Stimulated activated CD8-positive, alpha-beta memory T cell treated with anti-CD3 and anti-CD28 coated beads, Interleukin-12 subunit alpha, Interleukin-12 subunit beta, amount 100 ng/mL, for 1 hour (primary cell): ENCODE measurements at places on chromosomes 6 and 20.

DNA sequence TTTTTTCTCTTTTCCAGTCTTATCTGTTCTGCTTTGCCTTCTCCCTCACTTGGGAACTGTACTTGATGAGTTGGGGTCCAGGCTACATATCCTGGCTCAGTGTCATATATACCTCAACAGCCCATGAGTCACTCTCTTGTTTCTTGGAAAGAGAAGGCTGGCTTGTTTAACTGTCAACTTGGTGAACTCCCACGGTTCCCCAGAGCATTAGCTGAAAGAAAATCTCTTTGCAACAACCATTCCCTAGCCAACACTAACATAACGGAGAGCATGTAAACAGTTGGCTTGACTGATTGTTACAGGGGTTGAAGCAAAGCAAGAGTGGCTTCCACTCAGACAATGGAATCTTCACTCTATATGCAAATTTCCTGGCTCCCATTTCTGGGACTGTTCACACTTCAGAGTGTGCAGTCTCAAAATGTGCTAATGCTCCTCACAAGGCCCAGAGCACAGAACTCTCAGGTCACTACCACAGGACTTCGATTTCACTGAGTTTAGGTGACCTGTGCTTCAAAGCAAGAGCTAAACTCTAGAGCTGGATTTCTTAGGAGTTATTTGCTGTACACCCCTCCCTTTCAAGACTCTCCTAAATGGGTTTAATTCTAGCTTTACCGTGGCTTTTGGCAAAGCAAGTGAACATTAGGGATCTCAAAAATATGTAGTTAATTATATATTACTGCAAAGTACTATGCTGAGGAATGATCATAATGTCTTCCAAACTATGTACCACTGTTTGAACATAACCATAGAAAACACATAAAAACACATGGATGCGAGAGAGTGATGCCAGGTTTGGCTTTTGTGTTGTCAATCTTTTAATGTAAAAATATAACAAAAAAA, 609.8 kb downstream of the RFPL4B start:
- no peak for DNase-seq

GRCh38 chr6:11766589-11767450, 11.8 kb downstream of the ADTRP start:
- no peak for DNase-seq

- DNase-seq, result no peak
Measured at GRCh38 chr6:25829375-25829774, 2.5 kb downstream of the SLC17A1 start.

DNA sequence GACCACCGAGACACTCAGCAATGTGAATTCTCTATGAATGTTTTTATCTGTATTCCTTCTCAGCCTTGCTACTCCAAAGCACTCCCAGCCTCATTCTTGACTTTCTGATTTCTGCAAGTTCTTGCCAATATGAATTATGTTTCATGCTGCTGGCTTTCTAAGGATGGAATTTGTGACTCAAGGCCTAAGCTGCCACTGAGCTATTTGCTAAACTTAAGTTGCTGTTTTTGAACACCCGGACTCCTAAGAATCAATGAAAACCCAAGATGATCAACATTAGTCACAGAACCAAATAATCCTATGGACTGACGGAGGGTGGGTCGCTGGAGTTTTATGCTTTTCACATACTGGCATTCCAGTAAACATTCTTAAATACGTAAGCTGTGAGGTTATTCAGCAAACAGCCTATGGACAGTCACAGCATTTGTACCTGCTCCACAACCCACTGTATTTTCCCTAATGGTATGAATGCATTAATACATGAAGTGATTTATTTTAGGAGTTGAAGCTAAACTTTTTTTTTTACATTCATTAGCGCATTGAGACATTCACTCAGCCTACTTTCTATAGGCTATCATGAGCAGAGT, 8.2 kb upstream of the PXDC1 start:
- no peak for DNase-seq

GRCh38 chr20:63836458-63837344, 5.6 kb upstream of the ZBTB46 start:
- no peak for DNase-seq

GRCh38 chr20:347317-347639, 367 bp downstream of the NRSN2 start:
- no peak for DNase-seq

DNA sequence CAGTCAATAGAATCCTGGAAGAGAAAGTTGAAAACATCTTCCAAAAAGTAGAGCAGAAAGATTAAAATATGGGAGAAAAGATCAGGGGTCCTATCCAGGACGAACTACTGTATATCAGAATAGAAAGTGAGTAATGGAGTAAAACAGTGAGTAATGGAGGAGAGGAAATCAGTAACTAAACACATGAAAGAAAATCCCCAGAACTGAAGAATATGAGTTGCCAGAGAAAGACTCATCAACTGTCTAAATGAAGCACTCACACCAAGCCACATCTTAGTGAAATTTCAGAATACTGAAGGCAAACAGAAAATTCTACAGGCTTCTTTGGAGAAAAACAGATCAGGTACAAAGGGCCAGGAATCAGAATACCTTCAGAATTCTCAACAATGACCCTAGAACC, 14.9 kb downstream of the IL17A start:
- no peak for DNase-seq

DNA sequence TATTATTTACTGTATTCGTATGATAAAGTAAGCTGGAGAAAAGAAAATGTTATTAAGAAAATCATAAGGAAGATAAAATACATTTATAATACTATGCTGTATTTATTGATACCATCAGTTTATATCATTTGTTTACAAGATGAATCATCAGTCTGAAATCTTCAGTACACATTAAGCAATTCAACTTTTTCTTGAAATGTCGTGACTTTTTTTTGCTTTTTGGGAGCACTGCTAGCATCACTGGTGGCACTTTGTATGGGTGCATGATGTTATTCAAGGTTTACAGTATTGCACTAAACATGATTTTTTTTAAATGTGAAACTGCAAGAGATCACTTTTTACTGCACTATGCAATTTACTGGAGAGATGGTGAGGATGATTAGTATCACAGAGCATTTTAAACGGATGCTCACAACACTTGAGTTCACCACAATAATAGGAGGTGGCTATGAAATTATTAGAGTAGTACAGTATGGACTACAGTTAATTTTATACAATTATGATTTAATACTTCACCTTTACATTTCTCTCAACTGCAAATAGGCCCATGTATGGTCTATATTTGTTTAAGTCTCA, 85.9 kb downstream of the SNAP25 start:
- DNase-seq, result no peak

- no peak for DNase-seq
Measured at GRCh38 chr6:154343473-154344308, 12.9 kb downstream of the IPCEF1 start.

- DNase-seq, result no peak
Measured at GRCh38 chr6:14396826-14397517, 279.4 kb downstream of the CD83 start.

DNA sequence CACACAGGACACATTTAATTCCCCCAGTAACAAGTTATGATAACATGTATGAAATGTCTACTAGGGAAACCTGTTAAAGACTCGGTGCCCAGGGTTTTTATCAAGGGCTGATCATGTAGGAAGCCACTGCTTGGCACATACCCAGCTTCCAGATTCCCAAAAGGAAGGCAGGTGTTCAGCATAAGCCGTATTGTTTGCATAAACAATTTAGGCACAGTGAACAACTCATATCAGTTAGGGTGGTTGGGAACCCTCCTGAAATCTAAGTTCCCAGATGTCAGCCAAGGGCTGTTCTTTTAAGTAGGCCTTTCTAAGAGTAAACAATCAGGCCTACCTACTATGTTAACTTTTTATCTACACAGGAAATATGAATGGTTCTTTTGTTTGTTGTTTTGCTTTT, 74.1 kb downstream of the ASXL1 start:
- no peak for DNase-seq

DNA sequence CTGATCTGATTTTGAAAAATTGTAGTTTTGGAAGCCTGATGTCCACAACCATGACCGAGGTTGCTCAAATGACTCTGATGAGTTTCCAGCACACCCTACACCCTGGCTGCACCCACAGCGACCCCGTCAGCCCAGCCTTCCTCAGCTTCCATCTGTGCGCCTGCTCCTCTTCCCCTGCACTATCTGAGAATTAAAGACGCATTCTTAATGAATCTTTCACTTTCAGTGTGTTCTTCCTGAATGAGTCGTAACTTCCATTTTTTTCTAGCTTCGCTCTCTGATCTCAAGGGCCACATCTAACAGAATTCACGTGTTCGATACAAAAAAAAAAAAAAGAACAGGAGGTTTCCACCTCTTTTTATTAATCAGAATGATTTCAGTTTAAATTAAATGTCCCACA, 21.3 kb upstream of the RREB1 start:
- no peak for DNase-seq

- no peak for DNase-seq
Measured at GRCh38 chr6:87897663-87898062, 150.0 kb upstream of the SPACA1 start.

DNA sequence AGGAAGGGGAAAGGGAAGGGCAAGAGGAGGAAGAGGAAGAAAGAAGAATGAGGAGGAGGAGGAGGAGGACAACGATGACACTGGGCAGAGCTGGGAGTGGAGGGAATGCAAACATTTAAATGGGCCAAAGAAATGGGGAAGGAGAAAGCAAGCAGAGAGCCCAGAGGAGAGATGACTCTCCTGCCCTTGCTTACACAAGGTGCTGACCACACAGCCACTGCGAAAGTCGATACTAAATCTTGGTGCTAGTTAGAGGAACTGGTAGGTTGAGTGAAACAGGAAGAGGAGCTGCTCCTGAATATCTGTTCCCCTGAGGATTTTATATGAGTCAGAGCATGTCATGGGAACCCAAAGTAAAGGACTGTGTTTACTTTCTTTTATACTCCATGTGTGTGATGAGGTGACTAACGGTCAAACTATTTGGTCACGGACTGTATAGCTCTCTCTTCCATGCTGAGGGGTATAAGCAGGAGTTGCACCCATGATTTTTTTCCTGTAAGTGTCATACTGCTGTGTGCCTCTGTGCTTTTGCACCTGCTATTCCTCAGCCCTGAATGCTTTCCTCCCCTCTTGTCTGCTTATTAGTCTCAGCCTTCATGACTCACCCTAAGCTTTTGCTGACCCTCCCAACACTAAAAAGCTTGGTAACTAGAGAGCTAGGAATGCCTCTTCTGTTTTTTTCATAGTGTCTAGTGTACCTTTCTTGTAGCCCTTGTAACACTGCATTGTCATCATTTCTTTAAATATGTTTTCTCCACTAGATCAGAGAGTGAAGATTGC, 9.5 kb upstream of the PAQR8 start:
- DNase-seq, result no peak

- DNase-seq, result no peak
Measured at GRCh38 chr6:29661071-29661470, 4.2 kb downstream of the MOG start.

GRCh38 chr6:43970068-43970912, 157.0 kb downstream of the MRPL14 start:
- DNase-seq, result no peak

DNA sequence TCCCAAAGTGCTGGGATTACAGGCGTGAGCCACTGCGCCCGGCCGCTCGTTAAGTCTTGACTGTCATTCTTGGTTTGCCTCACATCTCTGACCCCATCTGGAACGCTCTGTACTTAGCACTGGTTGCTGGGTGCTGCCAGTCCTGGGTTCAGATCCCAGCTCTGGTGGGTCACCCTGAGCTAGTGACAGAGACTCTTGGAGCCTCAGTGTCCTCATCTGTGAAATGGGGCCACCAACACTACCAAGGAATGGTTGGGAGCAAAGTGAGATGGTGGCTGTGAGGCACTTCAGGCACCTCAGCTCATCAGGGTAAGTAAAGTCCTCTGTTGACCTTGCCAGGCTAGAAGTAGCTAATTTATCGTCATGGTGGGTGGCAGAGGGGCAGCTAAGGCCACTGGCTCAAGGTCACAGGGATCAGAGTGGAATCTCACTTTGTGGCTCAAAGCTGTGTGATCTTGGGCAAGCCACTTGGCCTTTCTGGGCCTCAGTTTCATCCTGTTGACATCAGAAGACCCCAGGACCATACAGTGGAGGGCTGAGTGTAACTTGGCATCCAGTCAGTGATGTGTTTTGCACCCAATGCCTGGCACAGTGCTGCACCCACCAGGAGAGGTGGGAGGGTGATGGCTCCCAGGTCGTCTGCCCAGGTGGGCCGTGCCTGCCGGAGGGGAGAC, 46.7 kb downstream of the UBE2V1 start:
- no peak for DNase-seq

DNA sequence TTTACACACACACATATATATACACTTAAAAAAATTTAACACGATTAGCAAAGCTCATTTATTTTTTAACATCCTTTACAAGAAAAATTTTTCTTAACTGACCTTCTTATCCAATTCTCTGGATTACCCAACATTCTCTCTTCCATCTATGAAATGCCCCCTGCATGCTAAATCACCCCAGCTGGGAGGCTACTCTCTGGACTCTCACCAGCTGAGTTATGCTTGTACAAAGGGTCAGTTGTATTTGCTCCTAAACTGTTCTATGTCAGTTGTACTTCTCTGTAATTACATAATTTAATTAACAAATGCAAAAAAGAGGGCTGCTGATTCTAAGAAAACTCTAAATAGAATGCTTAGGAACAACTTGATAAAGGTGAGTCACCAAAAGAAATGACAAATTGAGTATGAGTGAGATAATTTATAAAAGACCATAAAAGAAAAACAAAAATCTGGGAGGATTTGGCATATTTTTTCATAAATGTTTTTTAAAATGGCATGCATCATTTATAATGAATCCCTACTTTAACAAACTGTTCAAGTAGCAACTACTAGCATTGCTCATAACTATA, 120.5 kb downstream of the KIF13A start:
- DNase-seq, result no peak

DNA sequence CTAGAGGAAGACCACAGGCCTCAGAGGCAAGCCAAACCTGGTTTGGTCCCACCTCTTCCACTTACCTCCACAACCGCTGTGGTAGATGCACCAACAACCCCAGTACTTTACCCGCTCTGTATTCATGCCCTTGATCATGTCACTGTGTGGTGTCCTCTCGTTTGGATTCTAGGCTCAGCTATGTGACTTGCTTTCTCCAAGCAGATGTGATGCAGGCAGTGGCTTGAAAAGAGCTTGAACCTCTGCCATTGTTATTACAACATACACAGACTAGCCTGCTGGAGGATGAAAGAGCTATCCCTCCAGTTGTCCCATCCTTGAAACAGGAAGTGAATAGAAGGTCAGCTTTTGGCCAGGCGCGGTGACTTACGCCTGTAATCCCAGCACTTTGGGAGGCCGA, 147.7 kb downstream of the ZNF217 start:
- DNase-seq, result no peak

- no peak for DNase-seq
Measured at GRCh38 chr6:114569669-114570068, 226.8 kb upstream of the HS3ST5 start.

- no peak for DNase-seq
Measured at GRCh38 chr6:168201383-168201782, 118.2 kb downstream of the DACT2 start.

DNA sequence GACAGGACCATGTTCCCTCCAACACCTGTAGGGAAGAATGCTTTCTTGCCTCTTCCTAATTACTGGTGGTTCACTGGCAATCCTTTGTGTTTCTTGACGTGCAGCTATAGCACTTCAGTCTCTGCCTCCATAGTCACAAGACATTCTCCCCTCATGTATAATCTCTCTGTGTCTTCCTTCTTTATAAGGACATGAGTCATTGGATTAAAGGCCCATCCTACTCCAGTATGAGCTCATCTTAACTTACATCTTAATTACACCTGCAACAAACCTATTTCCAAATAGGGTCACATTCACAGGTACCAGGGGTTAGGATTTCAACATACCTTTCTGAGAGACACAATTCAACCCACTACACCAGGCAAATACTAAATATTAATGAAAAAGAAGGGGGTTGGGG, 213.6 kb downstream of the RNGTT start:
- no peak for DNase-seq
